ENCODE measurements at places on chromosomes 13 and 19.

GRCh38 chr13:106498158-106498557 is 37.3 kb downstream of the EFNB2 start:
- no peak for DNase-seq

DNA sequence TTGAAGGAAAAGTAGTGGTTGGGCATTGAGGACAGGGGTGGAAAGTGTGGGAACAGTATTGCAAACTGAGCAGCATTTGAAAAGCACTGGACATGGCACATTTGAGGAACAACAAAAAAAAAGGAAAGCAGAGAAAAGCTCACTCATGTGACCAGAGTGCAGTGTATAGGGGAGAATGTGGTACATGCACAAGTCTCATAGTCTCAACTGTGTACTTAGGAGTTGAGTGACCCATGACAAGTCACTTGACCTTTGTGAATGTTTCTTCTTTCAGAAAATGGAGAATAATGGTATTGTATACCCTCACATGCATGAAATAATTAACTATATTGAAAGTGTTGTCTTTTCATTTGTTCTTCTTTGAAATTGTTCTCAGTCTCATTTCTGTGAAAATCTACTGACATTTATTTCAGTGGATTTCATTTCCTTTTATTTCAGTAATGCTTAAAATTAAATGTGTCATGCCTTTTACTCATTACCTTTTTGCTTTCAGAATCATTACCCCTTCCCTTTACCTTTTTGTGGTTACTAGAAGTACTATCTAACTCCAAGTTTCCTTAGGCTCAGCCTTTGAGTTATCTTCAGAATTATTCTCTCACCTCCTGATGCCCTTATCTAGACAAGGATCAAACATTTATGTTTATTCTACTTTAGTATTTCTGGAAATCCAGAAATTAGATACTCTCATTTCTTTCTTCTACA is 79.1 kb upstream of the MLNR start:
- DNase-seq = no peak

DNA sequence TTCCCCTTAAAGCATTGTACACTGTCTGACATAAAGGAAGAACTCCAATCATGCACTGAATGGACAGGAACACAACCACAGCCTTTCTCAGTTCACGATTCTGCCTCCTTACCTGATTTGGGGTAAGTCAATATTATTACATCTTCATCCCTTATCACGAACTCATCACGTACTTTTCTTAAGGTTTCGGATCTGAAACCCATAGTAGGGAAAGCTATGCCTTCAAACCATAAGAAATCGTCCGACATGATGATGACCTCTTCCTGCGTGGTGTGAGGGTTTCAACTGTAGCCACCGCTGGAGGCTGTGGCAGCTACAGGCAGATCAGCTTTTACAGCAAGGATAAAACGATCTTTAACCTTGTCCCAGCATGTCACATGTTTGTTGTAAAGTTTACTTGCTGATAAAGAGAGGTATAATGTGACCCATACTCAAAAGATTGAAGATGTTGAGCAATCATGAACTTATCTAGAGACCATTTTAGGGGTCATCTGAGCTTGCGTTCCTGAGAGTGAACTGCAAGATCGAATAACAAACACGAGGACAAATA is at the start of gene SULT2A1:
TSS of gene SULT2A1 (minus strand) at position 306 of the 550 bp plus-strand sequence. CDS start at position 248, 58 bp downstream.
- DNase-seq = no peak

DNA sequence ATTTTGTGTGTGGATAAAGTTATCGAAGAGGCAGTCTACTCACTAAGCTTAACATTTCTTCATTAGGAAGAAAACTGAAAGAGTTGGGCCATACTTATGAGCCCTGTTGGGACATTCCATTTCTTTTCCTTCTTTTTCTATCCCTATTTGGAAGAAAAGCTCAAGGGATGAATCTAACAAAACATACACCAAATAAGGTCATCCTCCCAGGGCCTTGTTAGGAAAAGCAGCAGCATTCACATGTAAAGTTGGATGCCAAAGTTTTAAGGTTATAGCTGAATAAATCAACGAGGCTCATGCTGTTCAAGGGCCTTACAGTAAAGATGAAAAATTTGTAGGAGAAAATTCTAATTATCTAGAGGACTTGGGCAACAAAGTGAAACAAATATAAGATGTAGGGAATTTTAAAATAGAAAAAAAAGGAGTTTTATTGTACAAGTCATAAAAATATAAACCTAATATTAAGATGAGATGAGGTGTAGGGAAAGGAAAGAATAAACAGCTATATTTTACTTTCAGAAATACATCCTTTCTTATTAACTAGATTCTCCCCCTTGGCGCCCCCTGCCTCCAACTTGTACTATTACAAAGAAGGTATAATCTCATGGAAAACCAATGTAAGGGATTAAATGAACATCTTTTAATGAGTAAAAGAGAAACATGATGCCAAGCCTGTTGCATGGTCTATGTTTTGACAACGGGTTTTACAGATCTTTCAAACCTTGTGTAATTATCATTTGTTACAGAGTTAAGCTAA is 160.4 kb downstream of the PCDH20 start:
- DNase-seq = no peak

DNA sequence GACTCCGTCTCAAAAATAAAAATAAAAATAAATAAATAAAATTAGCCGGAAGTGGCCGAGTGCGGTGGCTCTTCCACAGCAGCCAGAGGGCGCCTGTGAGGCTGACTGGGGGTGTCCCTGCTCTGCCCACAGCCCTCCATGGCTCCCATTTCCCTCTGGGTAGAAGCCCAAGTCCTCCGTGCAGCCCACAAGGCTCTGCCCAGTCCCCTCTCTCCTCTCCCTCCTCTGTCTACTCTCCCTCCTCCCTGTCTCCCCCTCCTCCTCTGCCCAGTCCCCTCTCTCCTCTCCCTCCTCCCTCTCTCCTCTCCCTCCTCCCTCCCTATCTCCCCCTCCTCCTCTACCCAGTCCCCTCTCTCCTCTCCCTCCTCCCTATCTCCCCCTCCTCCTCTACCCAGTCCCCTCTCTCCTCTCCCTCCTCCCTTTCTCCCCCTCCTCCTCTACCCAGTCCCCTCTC is 20.4 kb downstream of the MISP start:
- no peak for DNase-seq

DNA sequence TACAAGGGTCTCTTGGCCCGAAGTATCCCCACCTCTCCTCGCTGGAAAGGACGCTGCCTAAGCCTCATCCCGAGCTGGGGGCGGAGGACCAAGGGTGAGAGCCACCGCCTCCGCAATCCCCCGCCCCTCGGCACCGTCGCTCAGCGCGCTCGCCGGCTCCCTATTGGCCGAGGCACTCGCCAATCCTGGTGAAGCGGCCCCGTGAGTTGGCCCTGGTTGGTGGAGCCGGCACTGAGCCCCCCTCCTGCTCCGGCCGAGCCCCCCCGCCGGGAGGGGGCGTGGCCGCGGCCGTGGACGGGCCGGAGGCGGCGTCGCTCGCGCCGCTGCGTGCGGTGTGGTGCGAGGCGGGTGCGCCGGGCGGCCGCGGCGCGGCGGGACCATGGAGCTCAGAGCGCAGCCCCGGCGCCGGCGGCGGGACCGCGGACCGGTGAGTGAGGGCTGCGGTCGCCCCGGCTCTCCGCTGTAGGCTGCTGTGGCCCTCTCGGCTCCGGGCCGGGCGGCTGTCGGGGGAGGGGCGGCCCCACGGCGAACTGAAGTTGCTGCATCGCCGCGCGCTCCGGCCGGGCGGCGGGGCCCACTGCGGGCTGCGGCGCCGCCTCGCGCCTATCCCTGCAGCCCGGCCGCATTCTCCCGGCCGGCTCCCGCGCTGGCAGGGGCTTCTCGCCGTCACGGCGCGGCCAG is at the start of gene WASF3:
TSS of gene WASF3 (plus strand) at position 291 of the 681 bp plus-strand sequence. CDS start 84,588 bp downstream, outside the sequence.
- no peak for DNase-seq

GRCh38 chr19:58401840-58402421 is 6.5 kb downstream of the RNF225 start:
- DNase-seq = no peak

DNA sequence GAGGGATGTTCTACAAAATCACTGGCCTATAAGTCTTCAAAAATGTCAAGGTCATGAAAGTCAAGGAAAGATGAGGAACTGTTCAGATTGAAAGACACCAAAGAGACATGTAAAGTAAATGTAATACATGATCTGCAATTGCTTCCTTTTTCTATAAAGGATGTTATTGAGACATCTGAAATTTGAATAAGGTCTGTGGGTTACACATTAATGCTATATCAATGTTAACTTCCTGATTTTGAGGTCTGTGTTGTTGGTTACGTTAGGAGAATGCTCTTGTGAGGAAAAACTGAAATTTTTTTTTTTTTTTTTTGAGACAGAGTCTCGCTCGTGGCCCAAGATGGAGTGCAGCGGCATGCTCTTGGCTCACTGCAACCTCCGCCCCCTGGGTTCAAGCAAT is 197.4 kb downstream of the RGCC start:
- DNase-seq = no peak

- DNase-seq = peak; percentile 47
Observed at GRCh38 chr13:100608906-100609305, 20.3 kb upstream of the GGACT start.

DNA sequence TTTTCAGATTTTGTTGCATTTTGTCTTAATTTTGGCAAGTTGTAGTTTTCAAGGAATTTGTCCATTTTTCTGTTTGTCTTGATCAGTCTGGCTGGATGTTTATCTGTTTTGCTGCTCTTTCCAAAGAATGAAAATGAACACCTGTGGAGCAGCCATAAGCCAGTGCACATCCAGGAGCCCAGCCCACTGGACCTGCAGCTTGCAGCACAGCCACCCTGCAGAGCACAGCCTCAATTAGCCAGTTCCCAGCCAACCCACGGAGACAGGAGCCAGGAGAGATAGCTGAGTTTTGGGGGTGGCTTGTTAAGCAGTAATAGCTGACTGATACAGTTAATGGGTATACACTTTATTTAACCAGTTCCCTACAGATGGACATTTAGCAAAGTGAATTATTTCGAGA is 38.0 kb upstream of the URI1 start:
- DNase-seq = no peak

GRCh38 chr13:109249780-109250528 is 536.4 kb downstream of the IRS2 start:
- no peak for DNase-seq

DNA sequence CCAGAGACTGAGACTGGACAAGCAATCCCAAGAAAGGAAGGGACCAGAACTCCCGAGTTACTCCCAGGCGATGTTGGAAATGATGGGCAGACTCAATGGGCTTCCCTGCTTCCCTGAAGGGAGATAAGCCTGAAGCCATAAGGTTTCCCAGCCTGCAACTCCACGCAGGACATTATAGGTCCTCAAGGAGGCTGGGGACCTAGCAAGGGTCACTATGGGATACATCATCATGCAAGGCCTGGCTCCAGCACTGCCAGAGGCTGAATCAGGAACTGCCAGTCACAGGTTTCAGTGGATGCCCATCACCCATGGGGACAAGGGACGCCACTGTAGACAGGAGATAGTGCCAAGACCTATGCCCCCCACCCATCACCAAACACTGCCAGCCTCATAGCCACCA is 338.7 kb downstream of the IRS2 start:
- no peak for DNase-seq

DNA sequence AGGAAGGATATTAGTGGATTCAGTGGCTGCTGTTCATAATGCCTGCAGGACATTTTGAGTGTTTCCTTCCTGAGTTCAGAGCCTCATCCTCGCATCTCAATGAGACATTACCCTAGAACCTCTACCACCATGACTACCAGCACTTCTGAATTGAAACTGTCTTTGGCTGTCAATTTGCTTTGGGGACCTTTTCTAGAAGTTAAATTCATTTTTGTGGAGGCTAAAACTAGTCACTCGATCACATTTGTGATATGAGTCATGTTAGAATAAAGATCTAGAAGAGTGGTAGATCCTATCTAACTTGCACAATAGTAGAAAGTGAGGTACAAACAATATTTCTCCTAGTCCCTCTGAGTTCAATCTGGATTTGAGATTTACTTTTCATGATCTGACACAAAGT is 124.9 kb downstream of the KCNRG start:
- no peak for DNase-seq

DNA sequence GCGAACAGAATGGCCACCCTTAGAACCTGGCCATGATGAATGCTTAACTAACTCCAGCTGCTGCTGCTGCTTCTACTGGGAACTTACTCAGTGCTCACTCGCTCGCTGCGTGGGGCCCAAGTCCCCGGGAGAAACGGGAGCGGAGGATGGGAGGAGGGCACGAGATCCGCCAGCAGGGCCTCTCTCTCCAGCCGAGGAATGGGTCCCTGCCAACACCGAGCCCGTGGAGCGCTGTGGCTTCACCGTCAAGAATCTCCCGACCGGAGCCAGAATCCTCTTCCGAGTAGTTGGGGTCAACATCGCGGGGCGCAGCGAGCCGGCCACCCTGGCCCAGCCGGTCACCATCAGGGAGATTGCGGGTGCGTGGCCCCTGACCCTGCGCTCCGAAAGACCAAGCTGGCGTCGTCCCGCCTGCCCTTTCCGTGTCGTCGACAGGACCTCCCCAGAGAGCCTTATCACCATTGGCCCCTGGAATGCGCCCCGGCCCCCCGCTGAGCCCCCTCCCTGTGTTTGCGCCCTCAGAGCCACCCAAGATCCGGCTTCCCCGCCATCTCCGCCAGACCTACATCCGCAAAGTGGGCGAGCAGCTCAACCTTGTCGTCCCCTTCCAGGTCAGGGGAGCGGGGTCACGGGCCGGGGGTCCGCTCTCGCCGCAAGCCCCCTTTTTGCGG is 17.8 kb upstream of the EMC10 start:
- no peak for DNase-seq

- DNase-seq = no peak
Observed at GRCh38 chr19:42069619-42070351, at the start of gene GRIK5. Gene GRIK5 (minus strand): TSS chr19:42070206. CDS start chr19:42065770, 4,436 bp downstream.

- no peak for DNase-seq
Observed at GRCh38 chr13:95479731-95480130, 72.8 kb upstream of the CLDN10 start.

- no peak for DNase-seq
Observed at GRCh38 chr19:5882421-5882968, 12.2 kb upstream of the FUT5 start.

DNA sequence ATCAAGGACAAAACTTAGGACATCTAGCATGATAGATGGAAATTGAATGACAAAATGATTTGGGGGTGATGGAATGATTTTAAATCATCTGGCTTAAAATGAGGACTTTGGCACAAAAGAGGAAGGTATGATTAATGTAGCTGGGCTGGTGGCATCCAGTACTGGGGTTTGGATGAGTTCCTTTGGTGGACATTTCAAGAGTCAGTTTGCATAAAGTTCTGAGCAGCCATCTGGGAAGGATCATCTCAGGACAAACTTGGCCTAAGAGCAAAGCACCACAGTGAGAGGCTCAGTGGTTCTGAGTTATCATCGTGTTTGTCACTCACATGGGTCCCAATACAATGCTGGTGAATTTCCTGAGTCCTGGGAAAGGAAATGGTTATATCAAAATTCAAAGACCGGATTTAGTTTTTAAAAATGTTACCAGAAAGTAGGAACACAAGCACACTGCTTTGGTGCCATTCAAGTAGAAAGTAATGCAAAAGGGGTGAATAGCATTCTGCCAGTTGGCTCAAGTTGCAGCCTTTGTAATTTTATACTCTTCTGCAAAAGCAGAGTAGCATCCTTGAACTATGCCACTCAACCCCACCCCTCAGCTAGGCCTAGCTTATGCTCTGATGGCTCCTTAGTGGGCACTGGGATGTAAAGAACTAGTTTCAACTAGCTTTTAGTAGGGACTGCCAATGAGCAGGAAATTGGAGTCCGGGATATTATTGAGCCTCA is 219.0 kb downstream of the COG6 start:
- DNase-seq = no peak

GRCh38 chr13:29905845-29906244 is 55.4 kb upstream of the UBL3 start:
- no peak for DNase-seq

Data from CD4-positive, alpha-beta T cell treated with Interleukin-4 for 4 hours (primary cell).